ENCODE measurements at places on chromosomes 1 and 21.

DNA sequence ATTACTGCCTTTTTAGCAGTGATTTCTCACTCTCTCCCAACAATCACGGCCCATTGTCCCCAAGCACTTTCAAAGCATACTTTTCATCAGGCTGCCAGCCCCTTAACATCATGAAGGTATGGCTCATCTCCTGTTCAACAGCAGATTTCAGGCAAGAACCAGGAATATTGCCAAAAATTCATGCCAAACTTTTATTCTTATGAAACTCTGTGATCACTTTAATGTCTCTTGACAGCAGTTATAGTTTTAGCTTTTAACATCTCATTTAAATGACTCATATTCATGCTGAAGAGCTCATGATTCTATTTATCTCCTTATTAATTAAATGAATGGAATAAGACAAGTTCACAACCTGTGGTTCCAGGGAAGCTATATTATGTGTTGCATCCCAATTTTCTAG is 235.1 kb downstream of the GRIK1 start:
- peak; percentile 34 for DNase-seq

GRCh38 chr1:201213926-201214325 is 23.3 kb downstream of the IGFN1 start:
- DNase-seq: no peak

- DNase-seq: no peak
These were observed 611.5 kb upstream of the RGS18 start for GRCh38 chr1:191546803-191547202.

GRCh38 chr1:5818755-5819154 is 173.5 kb downstream of the NPHP4 start:
- DNase-seq: no peak

- DNase-seq: no peak
These were observed 972 bp upstream of the KDM4A start for GRCh38 chr1:43648876-43649477.

- DNase-seq: no peak
These were observed 37.1 kb upstream of the MCOLN3 start for GRCh38 chr1:85085417-85085816.

DNA sequence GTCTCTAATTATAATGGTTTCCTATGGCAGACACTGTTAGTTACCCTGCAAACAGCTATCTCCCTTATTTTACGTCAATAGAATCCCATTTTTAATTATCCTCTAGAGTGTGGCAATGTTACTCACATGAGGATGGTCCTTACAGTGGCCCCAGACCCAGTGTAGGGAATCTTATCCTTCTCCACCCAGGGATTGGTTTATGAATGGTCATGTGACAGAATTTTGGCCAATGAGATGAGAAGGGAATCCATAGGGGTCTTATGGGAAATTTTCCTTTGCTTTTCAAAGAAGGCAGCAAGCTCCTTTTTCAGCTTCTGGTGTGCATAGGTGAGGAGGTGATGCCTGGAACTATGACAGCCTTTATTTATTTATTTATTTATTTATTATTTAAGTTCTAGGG is 59.0 kb upstream of the HUNK start:
- DNase-seq: no peak

- DNase-seq: no peak
These were observed 56.1 kb downstream of the HSF2BP start for GRCh38 chr21:43603233-43603626.

DNA sequence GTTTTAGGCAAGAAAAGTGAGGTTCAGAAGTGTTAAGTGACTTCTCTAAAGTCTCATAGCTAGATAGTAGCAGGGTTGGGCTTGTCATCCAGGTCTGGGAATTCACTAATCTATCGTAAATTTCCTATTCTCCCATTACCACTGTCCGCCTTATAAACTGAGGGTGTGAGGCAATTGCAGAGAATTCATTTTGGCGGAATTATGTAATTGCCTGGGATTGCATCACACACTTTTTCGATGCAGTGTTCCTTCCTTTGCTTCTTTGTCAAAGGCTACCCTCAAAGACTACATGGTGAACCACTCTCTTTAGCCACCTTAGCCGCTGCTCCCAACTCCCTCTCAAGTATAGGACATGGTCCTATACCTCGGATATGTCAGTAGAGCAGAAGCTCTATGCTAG is 19.1 kb downstream of the SELP start:
- no peak for DNase-seq

DNA sequence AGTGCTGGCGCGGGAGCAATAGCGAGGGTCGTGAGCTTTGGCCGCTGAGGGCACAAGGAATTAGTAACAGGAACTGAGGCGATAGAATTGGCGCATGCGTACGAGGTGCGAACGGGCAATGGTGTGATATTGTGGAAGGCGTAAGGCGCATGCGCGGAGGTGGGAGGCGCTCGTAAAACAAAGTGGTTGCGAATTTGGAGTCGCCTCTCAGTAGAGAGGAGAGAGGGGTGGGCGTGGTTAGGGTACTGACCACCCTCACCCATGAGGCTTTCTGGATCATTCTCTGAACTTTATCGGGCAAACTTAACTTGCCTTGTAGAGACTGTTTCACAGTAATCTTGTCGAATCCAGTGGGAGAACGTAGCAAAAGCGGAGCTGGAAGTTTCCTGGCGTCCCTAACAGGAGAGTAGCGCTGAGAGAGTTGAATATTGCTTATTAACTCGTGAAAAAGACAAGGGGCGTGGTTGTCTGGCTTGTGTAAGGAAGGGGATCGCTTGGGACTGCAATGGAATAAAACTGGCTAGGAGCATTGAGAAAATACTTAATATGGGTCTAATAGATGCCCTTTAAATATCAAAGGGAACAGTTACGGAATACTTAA is 427 bp downstream of the CKS1B start:
- peak; percentile 90 for DNase-seq

- no peak for DNase-seq
These were observed 405.5 kb upstream of the ADAMTS5 start for GRCh38 chr21:27372381-27372780.

GRCh38 chr1:218079820-218080219 is 205.3 kb upstream of the RRP15 start:
- no peak for DNase-seq

GRCh38 chr1:243968413-243968812 is 82.7 kb upstream of the ZBTB18 start:
- no peak for DNase-seq

DNA sequence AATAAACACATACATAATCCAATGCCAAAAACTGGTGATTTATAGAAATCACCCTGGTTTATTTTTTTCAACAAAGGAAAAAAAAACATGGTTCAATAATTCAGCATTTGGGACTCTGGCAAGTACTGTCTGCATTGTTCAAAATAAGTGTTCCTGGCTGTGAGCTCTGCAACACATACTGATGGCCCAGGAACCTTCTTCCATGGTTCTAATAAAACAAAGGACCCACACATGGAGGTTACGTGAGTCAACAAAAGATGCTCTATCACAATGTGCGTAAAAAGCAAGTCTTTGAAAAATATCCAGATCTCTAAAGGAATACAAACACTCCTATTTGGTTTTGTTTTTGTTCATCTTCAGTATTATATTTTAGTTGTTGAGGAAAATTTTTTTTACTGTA is 37.9 kb upstream of the C1orf198 start:
- no peak for DNase-seq

- peak; percentile 62 for DNase-seq
These were observed 44.5 kb upstream of the CRNN start for GRCh38 chr1:152458384-152459185.

DNA sequence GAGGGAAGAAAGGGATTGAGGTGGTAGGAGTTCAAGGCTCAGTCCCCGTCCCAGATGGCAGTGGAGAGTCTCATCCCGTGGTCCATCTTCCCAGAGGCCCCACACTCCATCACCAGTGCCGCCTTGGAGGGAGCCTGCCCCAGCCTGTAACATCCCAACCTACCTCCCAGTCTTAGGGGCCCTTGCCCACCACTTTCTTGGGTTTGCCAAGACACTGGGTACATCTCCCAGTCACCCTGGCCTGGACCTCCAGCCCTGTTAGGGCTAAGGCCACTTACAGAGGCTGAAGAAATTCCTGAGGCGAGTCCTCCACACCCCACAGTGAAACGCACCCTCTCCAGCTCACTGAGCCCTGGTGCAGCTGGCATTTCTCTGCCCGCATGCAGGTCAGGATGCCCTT is 3.3 kb downstream of the TMEM200B start:
- DNase-seq: no peak

DNA sequence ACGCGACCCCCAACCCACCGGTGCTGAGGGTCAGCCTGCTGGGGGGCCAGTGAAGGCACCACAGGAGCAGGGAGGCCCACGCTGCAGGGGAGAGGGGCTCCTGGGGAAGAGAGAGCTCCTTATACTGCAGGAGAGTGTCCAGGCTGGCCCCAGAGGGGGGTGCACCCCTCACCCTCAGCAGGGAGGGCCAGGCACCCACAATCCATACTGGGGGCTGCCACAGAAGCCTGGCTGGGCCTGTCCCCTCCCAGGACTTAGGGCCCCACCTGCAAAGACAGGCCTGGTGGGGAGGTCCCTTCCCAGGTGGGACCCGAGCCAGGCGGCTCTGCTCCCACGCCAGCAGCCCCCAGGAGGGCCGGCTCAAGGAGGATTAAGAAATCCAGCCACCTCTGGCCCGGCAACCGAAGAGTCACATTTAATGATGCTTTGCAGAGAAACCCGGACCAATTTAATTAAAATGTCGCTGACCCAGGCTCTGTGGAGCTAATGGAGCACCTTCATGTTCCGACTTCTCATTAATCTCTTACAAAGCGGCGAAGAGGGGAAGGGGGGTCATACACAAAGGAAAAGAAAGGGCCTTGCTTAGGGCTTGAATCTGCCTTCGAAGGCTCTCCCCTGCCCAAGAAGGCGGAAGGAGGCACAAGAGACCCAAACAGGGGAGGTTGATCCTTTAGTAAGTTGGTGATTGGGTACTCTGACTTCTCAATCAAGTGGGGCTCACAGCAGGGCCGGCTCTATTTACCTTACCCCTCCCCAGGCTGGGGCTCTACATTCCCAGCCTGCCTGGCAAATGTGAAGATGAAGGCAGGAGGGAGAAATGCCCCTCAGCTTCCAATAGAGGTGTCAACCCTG is 25.0 kb downstream of the WNT9A start:
- DNase-seq: no peak

- no peak for DNase-seq
These were observed 59.9 kb upstream of the SOD1 start for GRCh38 chr21:31599563-31599962.

- DNase-seq: no peak
These were observed 39.1 kb downstream of the CLEC20A start for GRCh38 chr1:178457651-178458050.

GRCh38 chr1:154846565-154847442 is 23.3 kb downstream of the KCNN3 start:
- DNase-seq: no peak

GRCh38 chr1:26677306-26678115 is 18.3 kb upstream of the ARID1A start:
- peak; percentile 46 for DNase-seq

- DNase-seq: no peak
These were observed 131.0 kb upstream of the LMO4 start for GRCh38 chr1:87197641-87198040.

- no peak for DNase-seq
These were observed 167.7 kb downstream of the TOMM20 start for GRCh38 chr1:234960722-234961455.

DNA sequence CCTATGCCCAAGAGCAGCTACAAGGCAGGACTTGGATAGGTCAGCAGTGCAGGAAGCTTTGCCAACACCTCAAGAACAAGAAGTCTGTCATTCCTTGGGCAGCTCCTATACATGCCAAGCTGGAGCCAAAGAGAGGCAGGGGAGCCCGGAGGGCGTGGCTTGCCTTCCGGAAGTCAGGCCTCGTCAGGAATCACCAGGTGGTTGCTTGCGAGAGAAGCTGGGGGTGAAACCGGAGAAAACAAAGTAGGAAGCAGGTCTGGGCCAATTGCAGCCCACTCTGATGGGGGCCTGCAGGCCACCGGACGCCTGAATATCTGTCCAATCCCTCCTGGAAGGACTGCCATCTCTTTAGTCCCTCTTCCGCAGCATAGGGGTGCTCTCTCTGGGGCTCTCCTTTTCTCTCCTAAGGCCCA is 794 bp upstream of the FAM76A start:
- no peak for DNase-seq

DNA sequence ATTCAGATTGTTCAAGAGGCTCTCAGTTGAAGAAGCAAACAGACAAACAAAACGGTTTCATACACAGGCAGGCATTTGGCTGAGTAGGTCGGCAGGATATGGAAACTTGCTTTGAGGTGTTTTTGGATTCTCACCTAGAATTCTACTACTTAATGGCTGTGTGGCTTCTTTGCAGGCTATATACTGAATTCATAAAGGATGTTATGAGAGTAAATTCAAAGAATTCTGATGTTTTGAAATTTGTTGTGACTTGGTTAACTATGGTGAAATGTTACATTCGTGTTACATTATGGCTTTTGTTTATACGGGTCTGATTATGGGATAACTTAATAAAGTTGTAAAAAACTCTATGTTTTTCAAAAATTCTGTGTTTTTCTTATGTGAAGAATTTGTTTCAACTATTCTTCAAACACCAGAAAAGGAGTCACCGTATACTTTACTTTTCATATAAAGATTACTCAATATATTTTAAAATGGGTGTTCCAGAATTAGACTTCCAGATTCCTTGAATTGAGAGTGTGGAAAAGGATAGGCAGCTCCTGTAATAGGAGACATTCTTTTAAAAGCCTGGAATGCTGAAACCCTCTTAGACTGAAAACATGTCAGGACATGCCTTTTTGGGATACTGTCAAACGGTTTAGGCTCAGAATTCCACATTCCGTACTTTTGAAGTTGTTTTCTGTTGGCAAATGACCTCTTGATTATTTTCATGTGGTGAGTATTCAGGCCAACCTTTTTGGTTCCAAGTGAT is 8.2 kb upstream of the IRF2BP2 start:
- DNase-seq: peak; percentile 82

DNA sequence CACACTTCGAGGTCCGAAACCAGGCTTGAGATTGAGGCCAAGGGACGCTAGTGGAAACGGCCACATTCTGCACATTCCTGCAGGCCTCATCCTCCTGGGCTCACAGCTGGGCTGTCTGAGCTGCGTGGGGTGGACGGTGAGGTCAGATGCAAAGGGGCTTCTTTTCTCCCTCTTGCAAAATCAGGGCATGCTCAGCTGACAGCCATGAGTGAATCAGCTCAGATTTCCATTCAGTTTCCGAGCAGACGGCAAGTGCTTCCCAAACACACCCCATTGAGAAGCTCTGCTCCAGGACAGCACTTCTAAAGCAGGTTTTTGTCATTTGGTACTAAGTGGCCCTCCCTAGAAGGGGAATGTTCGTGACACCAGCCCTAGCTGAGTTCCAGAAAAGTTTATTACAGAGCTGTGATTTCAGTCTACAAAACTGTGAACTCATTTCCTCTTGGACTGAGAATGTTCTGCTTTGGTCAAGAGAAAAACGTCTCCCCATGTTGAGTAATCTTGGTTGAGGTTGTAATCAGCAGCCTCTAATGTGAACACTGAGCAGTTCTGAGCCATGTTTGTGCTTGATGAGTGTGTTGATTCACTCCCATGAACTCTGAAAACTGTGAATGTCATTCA is 10.0 kb downstream of the PDPN start:
- peak; percentile 89 for DNase-seq

Data from stromal cell of bone marrow (primary cell).